ENCODE measurements at places on chromosomes 11 and 22.

GRCh38 chr11:18312012-18312411 lies 9.9 kb downstream of the HPS5 start:
- DNase-seq: no peak

GRCh38 chr11:32003335-32003734 lies 87.5 kb upstream of the RCN1 start:
- DNase-seq: no peak

GRCh38 chr22:37745548-37746365 lies 48.9 kb downstream of the TRIOBP start:
- DNase-seq: peak; percentile 83

DNA sequence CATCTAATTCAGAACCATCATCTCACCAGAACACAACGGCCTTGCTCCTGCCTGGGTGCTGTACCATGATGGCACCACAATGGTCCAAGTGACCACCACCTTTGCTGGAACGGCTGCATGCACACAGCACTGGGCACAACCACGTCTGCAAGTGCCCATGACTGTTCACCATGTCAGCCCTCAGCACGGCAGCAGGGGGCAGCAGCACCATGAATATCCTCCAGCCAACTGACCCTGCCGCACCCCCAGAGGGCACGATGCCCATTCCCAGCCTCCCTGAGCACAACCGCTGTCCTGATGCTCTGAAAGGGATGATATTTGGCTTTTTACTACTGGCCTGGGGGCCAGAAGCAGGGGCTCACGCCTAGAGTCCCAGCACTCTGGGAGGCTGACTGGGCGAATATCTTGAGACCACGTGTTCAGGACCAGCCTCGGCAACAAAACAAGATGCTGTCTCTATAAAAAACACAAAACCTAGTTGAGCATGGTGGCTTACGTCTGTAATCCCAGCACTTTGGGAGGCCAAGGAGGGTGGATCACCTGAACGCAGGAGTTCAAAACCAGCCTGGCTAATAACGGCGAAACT lies 25.7 kb downstream of the DRD4 start:
- peak; percentile 52 for DNase-seq

DNA sequence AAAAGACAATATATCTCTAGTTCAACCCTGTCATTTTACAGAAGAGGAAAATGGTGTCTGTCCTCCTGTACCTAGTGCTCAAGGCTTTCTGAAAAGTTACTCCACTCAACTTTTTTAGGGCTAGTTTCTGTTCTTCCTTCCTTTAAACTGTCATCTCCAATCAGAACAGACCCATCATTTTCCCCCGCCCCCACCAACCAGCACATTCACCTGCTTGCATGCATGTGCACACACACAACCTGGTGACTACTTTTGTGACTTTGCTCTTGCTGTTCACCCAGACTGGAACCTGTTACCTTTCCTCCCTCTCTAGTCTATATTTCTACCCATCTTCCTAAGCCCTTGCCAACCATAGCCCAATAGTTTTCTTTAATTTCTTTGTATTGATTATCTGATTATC lies 5.6 kb downstream of the FBXO7 start:
- DNase-seq: no peak

GRCh38 chr11:40140560-40140959 lies 1318.9 kb downstream of the LRRC4C start:
- DNase-seq: no peak

DNA sequence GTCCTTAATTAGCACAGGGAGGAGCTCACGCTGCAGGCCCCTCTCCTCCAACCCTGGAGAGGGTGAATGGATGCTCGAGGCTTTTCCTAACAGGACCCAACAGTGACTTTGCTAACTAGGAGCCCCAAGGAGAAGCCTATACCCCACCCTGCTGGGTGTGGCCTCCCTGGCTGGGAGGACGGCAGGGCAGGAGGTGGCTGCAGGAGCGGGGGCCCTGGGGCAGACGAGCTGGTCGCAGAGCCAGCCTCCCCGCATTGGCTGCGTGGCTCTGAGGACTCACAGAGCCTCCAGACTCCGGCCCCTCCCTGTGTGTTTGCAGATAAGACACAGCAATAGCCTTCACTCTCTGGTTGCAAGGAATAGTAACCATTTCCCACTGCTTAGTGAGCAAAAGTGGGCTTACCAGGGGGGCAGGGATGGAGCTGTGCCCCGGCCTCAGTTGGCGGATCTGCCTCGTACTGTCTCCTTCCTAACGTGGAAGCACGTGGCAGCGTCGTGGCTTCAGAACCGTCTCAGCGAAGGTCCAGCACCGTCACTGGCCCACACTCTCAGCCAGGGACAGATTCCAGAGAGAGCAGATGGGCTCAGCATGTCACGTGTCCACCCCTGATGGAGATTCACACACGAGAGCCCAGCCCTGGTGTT lies 1087.5 kb downstream of the BRD1 start:
- no peak for DNase-seq

DNA sequence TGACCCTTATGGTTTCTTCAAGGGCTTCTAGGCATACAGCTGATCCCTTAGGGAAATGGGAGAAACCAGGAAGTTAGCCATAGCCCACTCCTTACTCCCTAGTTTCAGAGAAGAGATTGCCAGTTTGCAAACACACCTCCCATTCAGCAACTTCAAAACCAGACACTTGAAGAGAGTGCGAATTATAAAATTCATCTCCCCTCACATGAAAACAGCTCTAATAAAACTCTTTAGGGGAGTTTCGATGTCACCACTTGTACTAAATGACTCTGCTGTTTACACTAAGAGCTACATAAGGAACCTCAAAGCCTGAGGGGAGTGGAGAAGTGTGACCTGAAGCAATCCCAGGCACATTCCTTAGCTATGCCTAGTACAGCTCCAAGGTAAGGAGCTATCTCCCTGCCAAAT lies 8.3 kb downstream of the LGR4 start:
- DNase-seq: no peak

DNA sequence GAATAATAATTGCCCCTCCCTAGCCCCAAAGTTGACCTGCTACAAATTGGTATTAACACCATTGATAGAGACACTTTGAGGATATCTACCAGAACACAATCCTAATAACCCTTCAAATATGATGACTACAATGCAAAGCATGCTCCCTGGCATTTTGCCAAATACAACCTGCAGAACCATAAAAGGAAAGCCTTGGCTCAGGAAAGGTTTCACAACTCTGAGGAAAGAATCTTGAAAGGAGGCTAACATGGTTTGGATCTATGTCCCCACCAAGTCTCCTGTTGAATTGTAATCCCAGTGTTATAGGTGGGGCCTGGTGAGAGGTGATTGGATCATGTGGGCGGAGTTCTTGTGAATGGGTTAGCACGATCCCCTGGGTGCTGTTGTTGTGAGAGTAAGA lies 140.4 kb upstream of the ARHGAP42 start:
- DNase-seq: no peak

DNA sequence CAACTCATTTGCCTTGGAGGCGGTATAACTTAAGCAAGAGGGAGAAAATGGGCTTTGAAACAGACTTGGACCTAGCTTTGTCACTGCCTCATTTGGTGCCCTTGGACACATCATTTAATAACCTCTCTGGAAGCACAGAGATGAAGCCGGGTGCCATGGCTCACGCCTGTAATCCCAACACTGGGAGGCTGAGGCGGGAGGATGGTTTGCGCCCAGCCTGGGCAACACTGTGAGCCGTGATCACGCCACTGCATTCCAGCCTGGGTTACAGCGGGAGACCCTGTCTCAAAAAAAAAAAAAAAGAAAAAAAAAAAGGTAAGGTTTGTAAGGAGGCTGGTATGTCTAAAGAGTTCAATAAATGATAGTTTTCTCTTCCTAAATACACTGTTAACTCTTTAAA lies 806 bp downstream of the COA4 start:
- DNase-seq: no peak

DNA sequence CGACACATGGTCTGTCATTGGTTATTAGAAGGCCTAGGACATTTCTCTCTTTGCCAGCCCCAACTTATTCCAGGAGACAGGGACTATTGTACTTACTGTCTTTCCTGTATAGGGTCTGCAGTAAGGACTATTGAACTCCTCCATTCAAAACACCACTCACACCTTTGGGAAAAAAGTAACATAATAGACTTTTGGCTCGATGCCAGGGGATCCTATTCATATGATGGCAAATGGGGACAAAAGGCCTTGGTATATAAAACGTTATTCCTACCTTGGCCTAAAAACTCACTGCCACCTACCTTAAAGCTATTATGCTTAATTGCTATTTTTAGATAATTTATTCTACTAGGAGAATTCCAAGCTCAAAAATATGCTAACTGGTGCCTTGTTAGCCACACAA lies 6.3 kb upstream of the NDUFC2 start:
- DNase-seq: no peak

DNA sequence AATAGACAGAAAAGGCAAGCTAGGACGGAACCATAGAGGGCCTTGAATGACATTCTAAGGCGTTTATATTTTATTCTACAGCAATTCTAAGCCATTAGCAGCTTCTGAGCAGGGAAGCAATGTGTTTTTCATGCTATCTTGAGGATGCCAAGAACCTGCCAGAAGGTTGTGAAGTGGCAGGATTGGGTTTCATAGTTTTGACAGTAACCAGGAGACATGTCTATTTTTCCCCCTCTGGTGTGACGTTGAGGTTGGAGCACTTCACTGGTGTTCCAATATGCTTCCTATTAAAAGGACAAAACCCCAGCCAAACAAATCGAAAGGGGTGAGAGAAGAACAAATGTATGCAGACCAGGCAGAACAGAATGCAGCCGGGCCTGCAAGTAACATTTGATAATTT lies 148.2 kb downstream of the SPATA19 start:
- no peak for DNase-seq

- no peak for DNase-seq
These were observed 47.2 kb upstream of the CD5 start for GRCh38 chr11:61054927-61055562.

DNA sequence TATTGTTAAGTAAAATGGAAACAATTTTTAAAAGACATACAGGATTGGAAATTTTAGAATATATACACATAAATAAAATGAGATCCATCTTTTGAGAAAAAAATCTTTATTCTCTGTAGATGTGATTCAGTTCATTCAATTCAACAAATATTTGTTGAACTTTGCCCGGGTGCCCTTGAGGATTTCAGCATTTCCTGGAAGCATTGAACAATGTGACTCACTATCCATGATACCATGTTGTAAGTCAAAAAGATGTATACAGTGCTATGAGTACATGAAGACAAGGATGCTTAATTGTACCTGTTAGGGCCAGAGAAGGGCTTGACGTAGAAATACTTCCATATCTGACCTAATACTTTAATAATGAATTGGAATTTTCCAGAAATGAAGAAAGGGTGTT lies 353.7 kb downstream of the METTL15 start:
- no peak for DNase-seq

DNA sequence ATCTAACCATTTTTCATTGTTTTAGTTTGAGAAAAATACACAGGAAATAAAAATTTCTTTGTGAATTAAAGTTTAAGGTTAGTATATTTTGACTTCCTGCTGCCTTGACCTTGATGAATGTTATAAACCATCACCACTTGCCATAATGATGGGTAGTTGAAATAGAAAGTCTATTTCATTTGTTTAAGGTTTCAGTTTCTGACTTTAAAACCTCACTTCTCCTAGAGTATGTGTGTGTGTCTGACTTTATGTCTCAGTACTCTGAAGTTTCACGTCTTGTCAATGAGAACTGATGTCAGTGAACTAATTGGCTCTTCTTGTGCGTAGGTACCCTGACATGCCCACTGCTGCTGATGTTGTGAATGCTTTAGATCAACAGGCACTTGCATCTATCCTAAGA lies 188.2 kb downstream of the METTL15 start:
- DNase-seq: no peak

GRCh38 chr11:22749536-22749935 lies 80.1 kb downstream of the SVIP start:
- DNase-seq: no peak

DNA sequence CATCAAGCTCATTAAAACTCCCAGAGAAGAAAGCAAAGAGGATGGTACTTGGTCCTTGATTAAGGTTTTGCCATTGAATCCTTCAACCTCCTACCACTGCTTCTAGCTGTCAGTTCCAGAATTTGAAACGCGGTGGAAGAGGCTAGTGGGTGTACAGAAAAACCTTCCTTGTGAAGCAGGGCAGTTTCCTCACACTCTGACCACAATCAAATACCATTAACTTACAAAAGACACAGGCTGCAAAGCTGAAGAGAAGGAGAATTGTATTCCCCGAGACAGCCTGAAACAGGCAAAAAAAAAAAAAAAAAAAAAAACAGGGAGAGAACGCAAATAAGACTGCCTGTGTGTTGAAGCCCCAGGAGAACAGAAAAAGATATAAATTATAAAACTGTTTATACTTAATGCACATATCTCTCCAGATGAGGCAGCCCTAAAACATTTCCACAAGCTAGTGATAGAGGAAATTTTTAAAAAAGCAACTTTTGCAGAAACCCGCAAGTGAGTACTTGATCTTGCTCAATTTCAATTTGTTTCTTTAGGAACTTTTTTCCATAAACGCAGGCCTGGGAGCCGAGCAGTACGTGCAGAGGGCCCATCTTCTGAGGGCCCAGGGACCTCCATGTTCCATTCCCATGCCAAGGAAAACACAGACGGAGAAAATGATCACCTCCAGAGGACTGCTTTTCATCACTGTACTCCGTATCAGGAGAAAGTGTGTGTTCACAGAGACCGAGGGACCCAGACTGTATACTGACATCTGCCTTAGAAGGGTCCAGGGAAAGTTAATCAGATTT lies 218.7 kb upstream of the BLID start:
- DNase-seq: peak; percentile 46

DNA sequence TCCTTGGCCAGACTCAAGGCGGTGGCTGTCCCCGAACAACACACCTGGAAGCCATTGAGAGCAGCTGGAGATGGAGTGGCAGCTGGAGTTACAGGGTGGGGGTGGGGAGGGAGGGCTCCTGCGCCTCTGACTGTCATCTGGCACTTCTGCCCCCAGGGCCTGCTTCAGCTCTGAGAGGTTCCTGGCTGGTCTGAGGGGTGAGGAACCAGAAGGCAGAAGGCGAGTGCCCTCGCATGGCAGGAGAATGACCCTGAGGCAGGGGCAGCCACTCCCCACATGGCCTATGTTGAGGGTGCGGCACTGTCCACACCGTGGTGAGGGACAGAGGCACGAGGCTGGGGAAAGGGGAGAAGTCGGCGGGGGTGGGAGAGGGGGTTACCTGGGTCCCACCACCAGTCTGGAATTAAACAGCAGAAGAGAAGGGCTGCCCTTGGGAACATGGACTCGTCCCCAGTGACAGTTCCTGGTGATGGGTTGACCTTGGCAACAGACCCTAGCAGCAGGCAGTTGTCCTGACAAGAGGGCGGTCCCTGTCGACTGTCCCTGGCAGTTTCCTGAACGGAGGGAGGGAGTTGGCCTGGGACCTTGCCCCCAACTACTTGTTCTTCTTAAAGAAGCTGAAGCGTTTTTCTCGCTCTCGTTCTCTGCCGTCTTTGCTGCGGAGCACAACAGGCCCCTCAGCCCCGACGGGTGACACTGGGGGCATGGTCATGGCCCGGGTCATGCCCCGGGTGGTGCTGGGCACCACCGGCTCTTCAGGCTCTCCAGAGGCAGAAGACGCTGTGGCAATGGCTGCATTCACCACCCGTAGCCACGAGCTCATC lies 7.8 kb upstream of the RBM4B start:
- no peak for DNase-seq

- DNase-seq: peak; percentile 18
These were observed 358.0 kb downstream of the DLG2 start for GRCh38 chr11:85269109-85269508.

- no peak for DNase-seq
These were observed 2.1 kb upstream of the DRD2 start for GRCh38 chr11:113477321-113477720.

All from spinal cord (tissue), 10 donors.